ENCODE measurements at places on chromosomes 11 and 22.

DNA sequence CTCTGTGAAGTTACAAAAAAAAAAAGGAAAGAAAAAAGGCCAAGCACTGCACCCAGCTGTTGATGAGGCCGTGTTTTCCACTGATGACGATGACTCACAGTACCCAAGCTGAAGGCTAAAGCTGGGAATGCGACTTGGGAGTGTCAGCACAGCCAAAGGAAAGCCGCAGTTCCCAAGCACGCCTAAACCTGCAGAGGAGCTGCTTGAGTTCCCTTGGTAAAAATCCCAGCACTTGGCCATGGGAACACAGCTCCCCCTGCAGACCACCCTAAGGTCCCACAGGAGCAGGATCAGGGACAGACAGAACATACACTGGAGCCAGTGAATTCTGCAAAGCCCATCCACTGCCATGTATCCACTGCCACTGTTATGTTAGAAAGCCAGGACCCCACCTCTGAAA lies 39.9 kb downstream of the SERGEF start:
- no peak for DNase-seq

DNA sequence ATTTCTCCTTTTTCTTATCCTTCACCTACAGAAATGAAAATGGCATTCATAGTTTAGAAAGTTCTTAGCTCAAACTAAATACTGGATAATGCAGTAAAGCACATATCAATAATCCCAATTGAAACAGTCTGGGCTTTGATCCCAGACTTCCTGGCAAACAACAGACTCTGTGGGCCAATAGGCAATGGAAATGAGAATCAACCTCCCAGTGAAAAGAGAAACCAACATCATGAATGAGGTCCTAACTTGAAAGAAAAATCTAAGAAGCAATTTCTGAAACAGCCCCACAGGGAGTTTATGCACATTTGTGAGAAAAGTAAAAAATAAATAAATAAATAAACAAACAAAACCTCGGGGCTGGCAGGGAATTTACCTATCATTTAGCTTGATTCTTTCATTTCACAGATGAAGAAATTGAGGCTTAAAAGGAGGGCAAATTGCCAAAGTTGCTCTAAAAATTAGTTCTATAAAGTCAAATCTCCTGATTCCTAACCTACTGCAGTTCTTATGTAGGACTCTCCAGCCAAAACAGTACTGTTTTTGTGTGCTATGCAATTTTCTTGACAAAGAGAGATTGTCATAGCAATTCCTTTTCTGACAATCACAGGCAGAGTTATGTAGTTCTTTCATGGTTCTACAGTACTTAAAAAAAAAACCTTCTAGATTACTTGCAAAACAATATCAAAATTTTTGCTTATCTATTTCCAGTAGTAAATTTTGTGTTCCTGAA lies 265.8 kb downstream of the GRM5 start:
- DNase-seq, result no peak

- no peak for DNase-seq
Measured at GRCh38 chr11:61164606-61165424, 3.6 kb upstream of the VPS37C start.

- no peak for DNase-seq
Measured at GRCh38 chr22:33274214-33275072, 216.3 kb upstream of the SYN3 start.

- no peak for DNase-seq
Measured at GRCh38 chr11:86241956-86242535, 2.5 kb upstream of the EED start.

DNA sequence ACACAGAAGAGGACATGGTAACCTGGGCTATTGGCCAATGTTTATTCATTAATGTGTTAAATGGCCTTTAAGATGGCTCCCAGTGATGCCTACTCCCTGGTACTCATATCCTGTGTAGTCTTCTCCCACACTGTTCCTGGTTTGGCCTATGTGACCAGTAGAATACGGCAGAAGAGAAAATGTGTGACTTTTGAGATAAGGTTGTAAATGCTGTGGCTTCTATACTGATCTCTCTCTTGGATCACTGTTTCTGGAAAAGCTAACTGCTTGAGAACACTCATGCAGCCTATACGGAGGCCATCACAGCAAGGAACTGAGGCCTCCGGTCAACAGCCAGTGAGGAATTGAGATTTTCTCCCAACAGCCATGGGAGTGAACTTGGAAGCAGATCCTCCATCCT lies 24.1 kb downstream of the MAML2 start:
- no peak for DNase-seq

DNA sequence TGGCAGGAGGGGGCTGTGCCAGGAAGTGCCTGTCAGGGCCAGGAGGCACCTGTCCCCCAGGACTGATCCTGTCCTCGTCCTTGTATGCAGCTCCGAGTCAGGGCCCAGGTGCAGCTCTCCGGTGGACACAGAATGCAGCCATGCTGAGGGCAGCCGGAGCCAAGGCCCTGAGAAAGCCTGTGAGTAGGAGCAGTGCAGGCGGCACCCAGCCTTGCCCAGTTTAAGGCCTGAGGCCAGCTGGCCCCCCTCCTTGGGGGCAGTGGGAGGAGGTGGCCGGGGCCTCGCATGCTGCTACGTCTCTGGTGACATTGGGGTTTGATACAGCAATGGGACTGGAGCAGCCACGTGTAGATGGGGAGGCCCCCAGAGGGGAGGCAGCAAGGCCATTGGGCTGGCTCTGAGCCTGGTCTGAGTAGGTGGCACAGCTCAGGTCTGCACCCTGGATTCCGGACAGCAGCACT lies 34.9 kb downstream of the SBF1 start:
- no peak for DNase-seq

DNA sequence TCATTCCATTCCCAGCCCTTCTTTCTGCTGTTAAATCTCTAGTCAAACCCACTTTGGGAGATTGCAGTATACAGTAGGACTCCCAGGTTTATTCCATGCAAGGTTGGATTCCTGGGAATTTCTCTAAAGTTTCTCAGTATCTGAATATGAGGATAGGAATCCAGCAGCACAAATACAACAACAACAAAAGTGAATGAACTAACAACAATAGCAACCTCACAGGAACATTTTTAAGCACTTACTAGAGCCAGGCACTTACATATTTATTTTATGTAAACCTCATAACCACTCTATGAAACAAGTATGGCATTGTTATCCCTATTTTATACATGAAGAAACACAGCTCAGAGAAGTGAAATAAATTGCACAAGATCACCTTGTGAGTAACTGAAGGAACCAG lies 1.9 kb downstream of the MMP7 start:
- no peak for DNase-seq

DNA sequence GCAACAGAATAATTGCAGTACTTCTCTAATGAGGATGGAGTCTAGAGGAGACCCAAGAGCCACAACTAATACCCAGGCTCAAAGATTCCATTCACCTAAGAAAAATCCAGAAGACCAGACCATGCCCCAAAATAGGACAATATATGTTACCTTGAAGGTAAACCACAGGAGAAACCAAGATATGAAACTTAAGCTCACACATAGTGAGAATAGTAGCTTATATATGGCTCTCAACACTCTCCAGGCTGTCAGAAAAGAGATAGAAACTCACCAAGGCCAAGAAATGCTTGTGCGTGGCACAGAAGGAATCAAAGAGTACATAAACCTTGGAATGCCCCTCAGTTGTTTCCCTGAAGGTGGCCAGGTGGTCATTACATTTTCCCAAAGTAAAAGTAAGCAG lies 9.1 kb downstream of the FAM111A start:
- no peak for DNase-seq

- DNase-seq, result no peak
Measured at GRCh38 chr11:122883646-122883979, 1.1 kb downstream of the JHY start.

- DNase-seq, result no peak
Measured at GRCh38 chr11:120853435-120853834, 170.5 kb upstream of the TBCEL start.

All from stimulated activated CD8-positive, alpha-beta memory T cell treated with anti-CD3 and anti-CD28 coated beads, Interleukin-7, amount 100 ng/mL, for 1 hour (primary cell).